Ascending aorta (tissue), 2 donors: ENCODE measurements at places on chromosomes 16 and 17. TPM values are rescaled to one million over a fixed set of nuclear protein-coding genes. Genes with fewer than 3 reads are reported as not detected.

DNA sequence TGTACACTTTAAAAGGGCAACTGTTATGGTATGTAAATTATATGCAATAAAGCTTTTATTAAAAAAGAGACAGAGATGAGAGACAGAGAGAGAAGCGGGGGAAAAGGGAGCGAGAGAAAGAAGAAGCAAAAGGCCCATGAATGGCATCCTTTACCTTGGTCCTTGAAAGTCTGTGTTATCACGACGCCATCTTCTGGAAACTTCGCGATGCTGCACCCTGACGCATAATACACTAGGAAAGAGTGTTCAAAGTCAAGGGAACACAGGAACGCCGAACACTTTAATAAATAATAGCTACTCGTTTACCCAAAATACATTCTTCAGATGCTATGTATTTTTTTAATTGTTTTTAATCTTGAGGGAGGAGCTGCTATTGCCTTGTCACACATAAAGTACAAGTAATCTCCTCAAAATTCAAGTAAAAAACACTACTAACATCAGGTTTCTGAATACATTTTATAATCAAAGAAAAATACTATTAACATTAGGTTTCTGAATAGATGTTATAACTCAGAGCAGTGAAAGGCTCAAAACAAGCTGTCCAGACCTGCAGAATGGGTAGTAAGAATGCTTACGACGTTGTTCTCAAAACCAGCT is 23.0 kb upstream of the SLC38A8 start:
- no peak for DNase-seq

- no peak for DNase-seq
Measured at GRCh38 chr17:48462946-48463345, 32.9 kb upstream of the SKAP1 start.

GRCh38 chr16:49340466-49340865 is 33.1 kb upstream of the C16orf78 start:
- no peak for DNase-seq

DNA sequence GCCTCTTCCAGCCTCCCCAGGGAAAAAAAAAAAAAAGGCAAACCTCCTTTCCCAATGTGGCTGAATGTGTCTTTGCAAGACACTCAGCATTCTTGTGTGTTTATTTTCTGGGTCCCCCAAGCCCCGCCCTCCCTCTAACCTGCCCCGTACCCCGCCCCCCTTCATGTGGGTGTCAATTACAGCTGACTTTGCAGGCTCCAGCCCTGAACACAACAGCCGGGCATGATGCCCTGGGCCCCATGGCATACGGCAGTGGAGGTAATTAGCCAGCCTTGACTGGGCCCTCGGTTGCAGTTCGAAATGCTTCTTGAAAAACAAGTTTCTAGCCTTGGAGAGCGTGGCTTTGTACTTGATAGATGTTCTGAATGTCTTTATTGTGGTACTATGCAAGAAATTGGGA is 354.7 kb upstream of the RBFOX1 start:
- no peak for DNase-seq

Gene P3H4
- total RNA-seq: 61.4 TPM

Gene UNC45B
- total RNA-seq: not detected

Gene TBC1D3E
- total RNA-seq: not detected
